ENCODE measurements at places on chromosomes 11 and 22.

GRCh38 chr22:25672289-25673084 lies 69.5 kb upstream of the MYO18B start:
- peak; percentile 8 for DNase-seq

- peak; percentile 51 for DNase-seq
Observed at GRCh38 chr11:128859563-128860441, 7.3 kb downstream of the KCNJ1 start.

GRCh38 chr11:117618982-117619355 lies 178.0 kb downstream of the DSCAML1 start:
- DNase-seq = no peak

- no peak for DNase-seq
Observed at GRCh38 chr22:44714703-44715350, 12.8 kb downstream of the PRR5 start.

- DNase-seq = no peak
Observed at GRCh38 chr11:35359321-35360054, 59.9 kb downstream of the SLC1A2 start.

GRCh38 chr11:123357990-123358827 lies 71.9 kb upstream of the GRAMD1B start:
- peak; percentile 10 for DNase-seq

DNA sequence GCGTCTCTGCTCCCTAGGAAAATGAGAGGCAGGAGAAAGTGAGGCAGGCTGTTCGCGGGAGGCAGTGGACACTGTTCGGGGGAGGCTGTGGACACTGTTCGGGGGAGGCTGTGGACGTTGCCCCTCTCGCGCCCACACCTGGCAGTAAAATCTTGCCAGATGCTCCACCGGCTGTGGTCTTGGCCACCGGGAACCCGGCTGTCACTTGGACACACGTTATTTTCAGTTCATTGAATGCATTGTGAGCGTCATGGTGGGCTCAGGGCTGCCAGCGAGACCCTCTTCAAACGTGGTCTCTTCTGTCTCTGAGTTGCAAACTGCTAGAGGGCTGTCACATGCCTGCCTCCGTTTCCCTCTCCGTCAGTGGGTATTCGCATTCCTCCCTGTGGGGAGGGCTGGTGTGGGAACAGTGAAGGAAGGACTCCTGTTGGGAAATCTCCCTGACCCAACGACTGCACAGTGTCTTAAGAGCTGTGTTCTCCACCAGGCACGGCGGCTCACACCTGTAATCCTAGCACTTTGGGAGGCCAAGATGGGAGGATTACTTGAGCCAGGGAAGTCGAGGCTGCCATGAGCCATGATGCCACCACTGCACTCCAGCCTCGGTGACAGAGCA lies 1.4 kb downstream of the PRR5 start:
- no peak for DNase-seq

DNA sequence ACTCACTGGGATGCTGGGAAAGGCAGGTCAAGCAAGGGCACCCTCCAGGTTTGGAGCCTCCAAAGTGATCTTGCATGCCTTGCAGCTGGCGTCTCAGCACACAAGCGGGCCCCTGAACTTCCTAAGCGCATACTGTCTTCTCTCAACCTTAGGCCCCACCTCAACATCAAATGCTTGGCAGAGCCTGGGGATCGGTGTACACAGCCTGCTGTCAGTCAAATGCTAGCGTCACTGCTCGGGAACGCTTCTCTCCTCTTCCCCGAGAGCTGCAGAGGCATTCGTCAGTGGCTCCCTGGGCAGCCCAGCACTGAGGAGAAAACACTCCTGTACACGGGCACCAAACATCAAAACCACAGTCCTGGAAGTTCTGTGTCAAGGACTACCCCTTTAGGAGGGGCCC lies 124.9 kb downstream of the C11orf58 start:
- DNase-seq = no peak

DNA sequence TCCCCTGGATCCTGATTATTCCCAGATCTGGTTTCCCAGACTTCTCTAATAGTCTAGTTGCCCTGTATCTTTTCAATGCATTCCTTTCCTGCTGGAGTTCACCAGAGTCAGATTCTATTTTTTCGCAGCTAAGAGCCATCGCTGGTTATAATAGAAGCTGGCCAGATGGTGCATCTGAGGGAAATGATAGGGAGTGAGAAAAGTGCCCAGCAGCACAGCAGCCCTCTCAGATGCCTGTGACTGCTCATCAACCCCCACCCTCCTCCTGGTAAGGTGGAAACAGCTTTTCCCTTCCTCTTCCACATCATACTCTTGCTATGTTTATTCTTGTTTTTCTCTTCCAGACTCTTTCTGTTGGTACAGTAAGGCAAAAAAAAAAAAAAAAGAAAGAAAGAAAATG lies 12.8 kb downstream of the OR8A1 start:
- DNase-seq = no peak

- DNase-seq = no peak
Observed at GRCh38 chr11:66089067-66089466, 19.0 kb downstream of the PACS1 start.

GRCh38 chr11:116211147-116211546 lies 561.6 kb downstream of the BUD13 start:
- no peak for DNase-seq

- DNase-seq = no peak
Observed at GRCh38 chr11:116693593-116694348, 79.0 kb downstream of the BUD13 start.

- DNase-seq = no peak
Observed at GRCh38 chr11:33387996-33388395, 130.8 kb downstream of the HIPK3 start.

DNA sequence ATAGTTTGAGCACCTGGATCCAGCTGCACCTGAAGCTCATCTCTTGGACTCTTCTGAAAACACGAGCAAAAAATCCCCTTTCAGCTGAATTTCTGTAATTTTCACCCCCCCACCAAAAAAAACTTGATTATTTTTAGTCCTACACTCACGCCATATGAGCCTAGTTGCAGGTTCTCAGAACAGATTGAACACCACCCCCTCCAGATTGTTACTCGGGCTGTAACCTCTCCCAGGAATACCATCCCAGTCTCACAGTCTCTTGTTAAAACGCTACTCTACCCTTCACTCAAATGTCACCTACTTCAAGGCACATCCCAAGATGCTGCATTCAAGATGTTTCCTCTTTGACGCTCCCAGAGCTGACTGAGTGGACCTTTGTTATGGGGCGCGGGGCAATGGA lies 96.3 kb upstream of the PRDM11 start:
- no peak for DNase-seq

DNA sequence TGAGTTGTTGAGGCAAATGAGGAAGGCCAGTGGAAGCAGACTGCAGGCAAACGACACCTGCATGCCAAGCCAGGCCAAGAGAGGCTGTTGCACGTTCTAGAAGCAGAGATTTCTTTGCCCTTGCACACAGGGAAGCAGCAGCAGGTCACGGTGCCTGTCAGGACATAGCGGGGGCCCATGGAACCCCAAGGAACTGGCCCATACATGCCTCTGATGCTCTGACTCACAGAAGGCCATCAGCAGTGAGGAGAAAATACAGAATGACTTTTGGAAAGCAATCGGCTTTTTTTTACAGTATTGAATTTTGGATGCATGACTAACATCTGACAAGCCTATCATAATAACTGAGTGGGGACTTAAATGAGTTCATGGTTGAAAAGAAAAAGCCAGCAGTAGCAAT lies 123.9 kb downstream of the MPPED1 start:
- no peak for DNase-seq

GRCh38 chr11:2686360-2687222 lies 13.2 kb downstream of the KCNQ1OT1 start:
- no peak for DNase-seq

DNA sequence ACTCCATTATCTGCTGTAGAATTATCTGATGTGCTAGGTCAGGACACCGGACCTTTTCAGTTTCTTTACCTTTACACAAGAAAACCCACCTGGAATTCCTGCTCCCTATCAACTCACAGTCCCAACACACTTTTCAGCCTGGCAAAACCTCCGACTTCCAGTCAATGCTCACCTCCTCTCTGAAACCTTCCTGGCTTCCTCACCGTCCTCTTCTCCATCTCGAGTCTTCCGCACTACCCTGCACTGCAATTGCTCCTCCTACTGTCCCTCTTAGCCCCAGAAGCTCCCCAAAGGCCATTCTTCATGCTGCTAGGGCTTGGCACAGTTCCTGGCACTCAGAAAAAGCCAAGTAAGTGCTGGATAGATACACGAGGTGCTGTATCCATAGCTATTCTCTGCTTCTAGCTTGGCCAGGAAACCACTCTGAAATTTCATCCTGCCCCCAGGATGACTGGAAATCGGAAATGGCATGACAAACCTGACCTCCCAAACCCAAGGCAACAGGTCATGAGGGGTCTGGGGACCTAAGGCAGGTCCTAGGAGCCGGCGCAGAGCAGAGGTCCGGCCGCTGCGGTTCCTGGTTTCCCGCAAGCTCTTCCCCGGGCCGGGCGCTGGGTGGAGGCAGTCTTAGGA lies 702 bp downstream of the SYN3 start:
- no peak for DNase-seq
